ENCODE measurements at places on chromosomes 4 and X.

- no peak for DNase-seq
Observed at GRCh38 chrX:115093191-115093590, 75.8 kb upstream of the IL13RA2 start.

DNA sequence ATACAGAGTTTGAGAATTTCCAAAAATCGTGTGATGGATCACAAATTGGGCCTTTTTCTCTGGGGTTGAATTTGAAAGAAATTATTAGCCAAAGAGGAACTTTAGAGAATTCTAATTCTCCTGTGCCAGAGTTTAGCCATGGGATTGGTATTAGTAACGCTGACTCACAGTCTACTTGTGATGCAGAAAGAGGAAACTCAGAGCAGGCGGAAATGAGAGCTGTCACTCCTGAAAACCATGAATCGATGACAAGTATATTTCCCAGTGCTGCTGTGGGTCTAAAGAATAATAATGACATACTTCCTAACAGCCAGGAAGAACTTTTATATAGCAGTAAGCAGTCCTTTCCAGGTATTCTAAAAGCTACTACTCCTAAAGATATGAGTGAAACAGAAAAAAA, 64.9 kb downstream of the N4BP2 start:
- DNase-seq, result no peak

DNA sequence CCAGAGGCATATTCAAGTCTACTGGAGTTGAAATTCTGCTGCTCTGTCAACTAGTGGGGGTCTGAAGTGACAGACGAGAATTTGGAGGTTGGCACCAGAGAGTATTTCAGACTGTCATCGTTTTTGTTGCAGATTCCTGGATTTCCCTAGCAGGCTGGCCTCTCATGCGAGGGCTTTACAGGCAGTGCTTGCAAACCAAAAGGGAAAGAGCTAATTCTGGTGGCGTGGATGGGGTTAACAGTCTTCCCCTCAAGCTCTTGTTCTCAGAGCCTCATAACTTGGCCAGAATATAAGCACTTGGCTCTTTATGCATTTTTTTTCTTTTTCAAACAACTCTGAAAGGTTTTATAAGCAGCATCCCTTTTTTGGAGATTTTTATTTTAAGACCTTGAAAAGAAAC, at the start of gene SPARCL1:
Gene SPARCL1, minus strand, starts transcription at position 190 of the 400 bp plus-strand sequence. CDS start 29,802 bp downstream, outside the sequence.
- DNase-seq, result no peak

GRCh38 chrX:69107747-69108401, 57.4 kb downstream of the PJA1 start:
- no peak for DNase-seq

- peak; percentile 84 for DNase-seq
Observed at GRCh38 chr4:139301821-139302611, at the start of gene NDUFC1. NDUFC1 (minus strand) TSS chr4:139302477; CDS start chr4:139295798, 6,679 bp downstream.

DNA sequence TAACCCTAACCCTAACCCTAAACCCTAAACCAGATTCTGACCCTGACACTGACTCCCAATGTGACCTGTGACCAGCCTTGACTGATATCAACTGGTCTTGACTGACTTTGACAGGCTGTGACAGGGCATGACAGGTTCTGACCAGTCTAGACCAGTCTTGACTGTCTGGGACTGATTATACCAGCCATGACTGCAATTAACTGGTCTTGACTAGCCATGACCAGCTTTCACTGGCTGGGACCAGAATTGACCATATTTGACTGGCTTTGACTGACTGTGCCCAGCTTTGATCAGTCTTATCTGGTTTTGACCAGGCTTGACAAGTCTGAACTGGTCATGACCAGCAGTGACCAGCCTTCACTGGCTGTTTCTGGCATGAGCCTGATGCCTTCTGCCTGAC, 95.5 kb downstream of the BMP15 start:
- DNase-seq, result no peak

GRCh38 chrX:134246282-134246681, 9.3 kb downstream of the CCDC160 start:
- no peak for DNase-seq

GRCh38 chrX:37879692-37880091, 32.3 kb upstream of the DYNLT3 start:
- DNase-seq, result no peak

Data from kidney (tissue), 22 donors.